Hematopoietic multipotent progenitor cell treated with erythropoietin and hydrocortisone succinate and interleukin-3 and kit ligand, for 4 days (in vitro differentiated cells): ENCODE measurements at places on chromosomes 2 and 18.

GRCh38 chr18:37180086-37180485, 351.2 kb downstream of the KIAA1328 start:
- DNase-seq, result no peak

GRCh38 chr2:28895189-28895893, 874 bp downstream of the WDR43 start:
- peak; percentile 72 for DNase-seq

- DNase-seq, result no peak
Observed at GRCh38 chr2:45121236-45121927, 112.1 kb upstream of the SIX2 start.

- peak; percentile 30 for DNase-seq
Observed at GRCh38 chr2:43051338-43051737, 175.1 kb downstream of the ZFP36L2 start.

DNA sequence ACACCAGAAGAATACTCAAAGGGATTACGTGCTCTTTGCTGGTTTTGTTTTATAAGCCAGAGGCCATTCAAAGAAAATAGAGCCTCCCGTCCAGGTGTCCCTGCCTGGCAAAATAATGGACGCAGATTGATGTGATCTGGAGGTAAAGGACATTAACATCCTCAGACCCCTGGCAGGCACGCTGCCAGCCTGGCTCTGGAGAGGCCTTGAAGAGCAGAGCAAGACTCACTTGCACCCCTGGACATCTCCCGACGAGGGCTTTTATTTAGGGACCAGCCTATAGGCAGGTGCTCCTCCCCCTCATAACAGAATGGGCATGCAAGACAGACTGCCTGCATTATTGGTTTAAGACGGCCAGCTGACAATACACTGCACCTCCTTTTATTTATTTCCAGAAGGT, 291.3 kb downstream of the BCL11A start:
- no peak for DNase-seq

DNA sequence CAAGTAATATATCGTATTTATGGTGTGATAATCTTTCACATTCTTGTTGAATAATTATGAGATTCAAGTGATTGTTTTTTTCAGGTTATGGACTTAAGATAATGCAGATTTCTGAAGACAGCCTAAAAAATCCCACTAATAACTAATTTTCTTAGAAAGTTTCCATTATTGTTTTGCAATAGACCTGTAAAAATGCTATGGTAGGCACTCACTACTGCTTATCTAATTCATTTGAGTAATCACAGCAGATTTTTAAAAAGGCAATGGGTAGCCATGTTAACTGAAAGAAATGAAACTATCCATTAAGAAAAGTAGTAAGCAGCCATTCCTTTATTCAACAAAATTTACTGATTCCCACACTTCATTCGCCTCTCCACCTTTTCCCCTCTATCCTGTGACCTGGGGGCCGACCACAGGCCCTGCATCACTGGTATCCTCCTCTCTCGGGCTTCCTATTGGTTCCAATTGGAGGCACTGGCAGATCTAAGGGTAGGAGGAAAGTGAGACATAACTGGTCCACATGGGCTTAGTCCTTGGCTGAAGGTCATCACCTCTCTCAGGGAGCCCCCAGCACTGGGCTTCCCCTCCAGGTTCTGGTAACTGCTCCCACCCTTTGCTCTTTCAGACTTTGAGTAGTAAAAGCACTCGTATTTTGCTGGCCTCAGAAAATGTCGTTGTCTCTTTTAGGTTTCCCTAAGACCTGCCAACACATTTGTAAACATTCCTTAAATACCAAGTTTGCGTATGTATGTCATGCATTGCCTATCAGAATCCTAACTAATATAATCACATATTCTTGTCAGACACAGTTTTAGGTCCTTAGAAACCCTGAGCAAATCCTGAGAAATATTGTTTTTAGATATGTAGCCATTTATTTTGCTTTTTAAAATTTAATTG, 18.5 kb downstream of the RBMS1 start:
- DNase-seq, result no peak

DNA sequence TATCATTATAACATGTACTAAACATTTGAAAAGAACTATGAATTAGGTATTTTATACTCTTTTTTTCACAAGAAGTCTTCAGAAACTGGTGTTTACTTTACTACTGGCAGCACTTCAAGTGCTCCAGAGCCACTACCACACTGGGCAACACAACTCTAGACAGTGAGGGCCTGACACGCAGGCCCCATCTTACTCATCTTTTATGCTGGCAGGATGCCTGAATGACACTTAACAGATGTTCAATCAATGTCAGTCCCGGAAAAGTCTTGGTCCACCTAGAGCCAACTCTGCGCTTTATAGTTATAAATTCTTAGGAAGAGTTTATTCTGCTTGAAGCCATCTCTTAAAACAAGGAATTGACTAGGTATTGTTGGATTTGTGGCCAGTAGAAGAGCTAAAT, 8.7 kb upstream of the WIPF1 start:
- DNase-seq, result no peak

DNA sequence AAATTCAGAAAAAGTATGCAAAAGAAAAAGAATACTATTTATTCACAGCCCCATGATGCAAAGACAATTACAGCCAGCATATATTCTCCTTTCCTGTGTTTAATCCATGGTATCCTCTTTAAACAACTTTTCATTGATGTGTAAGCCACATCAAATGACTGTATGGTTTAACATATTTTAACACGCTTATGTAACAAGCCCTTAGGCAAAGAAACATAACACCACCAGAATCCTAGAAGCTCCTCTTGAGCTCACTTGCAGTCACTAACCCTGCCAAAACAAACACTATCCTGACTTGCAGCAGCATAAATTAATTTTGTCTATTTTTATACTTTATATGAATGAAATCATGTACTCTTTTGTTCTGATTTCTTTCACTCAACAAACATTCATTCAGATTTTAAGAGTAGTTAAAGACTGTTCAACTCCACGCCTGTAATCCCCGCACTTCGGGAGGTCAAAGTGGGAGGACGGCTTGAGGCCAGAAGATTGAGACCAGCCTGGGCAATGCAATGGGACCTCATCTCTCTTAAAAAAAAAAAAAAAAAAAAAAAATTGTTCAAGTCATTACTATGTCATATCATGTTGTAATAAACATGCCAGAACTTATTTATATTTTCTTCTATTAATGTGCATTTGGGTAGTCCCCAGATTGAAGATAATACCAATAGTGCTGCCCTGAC, 226.3 kb downstream of the NBAS start:
- no peak for DNase-seq

- peak; percentile 82 for DNase-seq
Observed at GRCh38 chr2:99691926-99692325, 202.1 kb upstream of the REV1 start.

DNA sequence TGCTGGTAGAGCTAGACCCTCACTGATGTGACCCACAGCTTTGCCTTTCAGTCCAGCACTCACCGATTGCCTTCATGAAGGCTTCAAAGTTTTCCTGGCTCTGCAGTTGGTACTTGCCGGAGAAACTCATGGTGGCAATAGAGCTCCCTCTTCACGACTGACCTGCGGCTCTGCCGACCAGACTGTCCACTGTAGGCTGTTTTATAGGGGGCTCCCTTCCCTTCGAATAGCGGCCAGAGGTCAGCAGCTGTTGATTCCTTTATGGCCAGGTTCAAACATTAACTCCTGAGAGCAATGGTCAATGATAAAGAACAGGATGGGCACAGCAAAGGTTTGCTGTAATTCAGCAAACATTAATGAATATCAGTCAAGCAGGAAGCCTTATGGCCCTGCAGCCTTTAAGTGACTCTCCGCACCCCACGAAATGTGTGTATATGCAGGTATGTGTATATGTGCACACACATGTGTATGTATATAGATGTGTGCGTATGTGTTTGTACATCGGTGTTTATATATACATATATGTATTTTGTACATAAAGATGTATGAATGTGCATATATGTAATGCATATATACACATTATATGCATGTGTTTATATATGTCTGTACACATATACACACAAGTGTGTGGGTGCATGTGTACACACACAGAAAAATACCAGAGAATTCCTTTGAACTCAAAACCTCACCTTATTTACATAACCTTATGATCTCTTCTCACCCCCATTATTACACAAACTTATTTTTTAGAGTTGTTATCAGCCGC, at the start of gene FABP1:
FABP1 (minus strand) TSS at position 175 of the 766 bp plus-strand sequence; CDS start at position 130, 45 bp downstream.
- DNase-seq, result no peak

DNA sequence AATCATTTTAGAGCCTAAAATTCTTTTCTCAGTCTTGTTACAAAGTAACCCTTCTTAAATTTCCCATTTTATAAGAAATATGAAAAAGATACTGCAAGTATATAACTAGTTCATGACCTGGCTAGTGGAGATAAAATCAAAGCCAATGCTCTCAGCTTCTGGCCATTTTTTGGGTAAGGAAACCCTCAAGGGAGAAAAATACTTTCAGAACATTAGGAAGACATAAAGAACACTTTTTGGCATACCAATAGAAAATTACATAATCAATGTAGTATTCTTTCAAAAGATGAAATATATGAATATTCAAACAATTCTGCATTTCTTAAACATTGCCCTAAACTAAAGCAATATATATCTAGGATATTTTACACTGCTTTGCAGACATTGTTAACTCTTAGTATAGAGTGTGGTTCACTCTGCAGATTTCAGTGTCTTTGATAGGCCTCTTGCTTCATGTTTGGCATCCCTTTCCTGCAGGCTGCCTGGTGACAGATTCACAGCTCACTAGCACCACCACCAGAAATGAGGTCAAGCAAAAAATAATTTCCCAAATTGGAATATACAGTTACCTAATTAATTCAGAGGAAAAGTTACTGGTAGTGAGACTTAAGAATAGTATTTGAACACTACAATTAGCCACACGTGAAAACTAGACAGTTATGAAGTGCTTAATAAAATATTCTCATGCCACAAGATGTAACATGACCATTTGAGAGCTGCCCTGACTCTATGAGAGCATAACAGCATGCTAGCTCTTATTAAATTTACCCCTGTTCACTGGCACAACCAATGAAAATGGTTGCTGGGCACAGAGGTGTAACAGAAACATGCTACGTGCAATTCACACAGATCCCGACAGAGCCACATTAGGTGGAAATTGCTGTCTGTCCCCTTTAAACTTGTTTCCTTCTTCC, 36.0 kb downstream of the PAIP2B start:
- peak; percentile 47 for DNase-seq

DNA sequence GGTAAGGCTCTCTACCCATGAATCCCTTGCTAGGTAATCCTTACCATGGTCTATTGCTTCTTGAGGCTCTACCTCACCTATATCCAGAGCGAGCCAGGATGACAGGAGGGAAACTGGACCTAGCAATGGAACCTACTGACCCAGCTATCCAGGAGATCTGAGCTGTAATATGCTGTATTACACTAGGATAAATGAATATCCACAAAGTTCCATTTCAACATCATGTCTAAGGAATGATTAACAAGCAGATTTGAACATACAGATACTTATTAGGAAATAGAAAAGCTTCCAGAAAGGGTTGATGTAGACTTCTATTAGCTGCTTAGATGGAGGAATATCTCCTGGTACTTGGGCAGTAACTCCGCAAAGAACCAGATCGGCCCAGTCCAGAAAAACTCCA, 110.1 kb downstream of the BAZ2B start:
- no peak for DNase-seq

DNA sequence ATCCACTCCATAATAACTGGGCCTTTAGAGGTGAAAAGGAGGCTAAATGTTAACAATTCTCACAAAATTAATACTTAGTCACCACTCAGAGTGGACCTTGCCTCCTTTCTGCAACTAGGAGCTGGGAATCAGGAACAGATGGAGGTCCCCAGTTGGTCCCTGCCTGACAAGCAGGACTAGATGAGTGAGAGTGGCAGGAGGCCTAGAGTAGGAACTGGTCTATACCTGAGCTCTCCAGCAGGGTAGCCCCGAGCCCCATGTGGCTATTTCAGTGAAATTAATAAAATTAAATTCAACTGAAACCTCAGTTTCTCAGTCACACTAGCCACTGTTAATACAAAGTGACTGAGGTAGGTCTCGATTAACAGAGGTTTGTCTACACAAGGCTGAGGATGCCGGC, 150.5 kb downstream of the MYO5B start:
- DNase-seq, result no peak

DNA sequence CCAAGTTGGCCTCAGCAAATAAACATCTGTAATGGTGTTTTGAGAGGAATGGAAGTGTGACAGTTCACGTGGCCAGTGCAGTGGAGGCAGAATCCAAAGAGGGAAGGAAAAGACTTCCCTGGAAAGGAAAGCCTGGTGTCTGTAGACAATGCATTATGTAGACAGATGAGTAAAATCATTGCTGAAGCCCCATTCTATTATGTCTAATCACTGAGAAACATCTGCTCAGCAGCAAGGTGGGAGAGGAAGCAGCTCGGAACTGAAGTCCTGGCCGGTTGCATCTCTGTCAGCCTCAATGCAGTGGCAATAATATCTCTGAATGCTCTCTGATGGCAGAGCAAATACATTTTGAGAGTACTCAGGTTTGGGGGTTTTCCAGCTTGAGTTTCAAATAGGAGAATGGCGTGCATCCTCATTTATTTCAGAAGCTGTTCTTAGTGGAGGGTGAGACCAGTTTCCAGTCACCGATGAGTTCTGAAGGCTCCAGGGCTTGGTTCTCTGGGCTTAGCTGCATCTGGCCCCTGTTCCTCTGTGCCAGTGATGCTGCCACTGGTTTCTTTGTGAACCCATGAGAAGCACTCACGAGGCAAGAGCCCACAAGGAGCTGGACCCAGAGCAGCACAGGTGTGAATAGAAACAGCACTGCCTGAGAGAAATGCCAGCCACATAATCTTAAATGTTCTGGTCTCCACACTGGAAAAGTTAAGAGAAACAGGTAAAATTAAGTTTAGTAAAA, 63.3 kb downstream of the RPIA start:
- DNase-seq, result peak; percentile 44

DNA sequence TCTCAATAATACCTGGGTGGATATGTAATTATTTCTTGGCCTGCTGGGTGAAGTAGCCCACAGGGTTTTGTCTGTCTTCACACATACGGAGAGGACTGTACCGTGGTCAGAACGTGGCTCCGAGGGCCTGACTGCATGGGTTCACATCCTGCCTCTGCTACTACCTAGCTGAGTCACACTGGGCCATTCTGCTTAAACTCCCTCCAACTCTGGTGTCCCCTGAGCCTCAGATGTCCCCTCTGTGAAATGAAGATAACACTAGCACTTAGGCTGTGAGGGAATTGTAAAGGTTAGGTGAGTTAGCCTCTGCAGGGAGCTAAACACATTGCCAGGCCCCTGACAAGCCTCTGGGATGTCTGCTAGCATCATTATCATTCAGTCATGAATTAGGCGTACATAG, 120.1 kb upstream of the NABP1 start:
- DNase-seq, result peak; percentile 35

- no peak for DNase-seq
Observed at GRCh38 chr2:127877626-127878025, 8.1 kb downstream of the AMMECR1L start.

DNA sequence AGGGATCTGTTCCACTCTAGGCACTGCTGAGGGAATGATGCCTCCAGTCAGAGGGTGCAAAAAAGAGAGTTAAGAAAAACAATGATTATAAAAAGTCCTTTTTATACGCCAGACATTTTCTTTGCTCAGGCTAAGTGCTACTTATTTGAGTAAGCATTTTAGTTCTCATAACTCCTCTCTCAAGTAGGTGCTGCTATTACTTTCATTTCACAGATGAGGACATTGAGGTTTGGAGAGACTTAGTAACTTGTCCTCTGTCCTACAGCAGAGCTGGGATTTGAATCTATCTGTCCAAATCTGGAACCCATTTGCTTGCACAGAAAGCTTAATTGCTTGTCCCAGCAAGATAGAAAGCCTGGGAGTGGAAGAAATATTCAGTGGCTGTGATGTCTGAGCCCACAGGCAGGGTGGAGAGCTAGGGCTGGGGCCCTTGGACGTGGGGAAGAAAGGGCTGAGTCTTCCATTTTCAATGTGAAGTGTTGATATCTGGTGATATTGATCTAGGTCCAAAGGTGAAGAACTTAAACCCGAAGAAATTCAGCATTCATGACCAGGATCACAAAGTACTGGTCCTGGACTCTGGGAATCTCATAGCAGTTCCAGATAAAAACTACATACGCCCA, 5.8 kb downstream of the IL37 start:
- no peak for DNase-seq
